ENCODE measurements at places on chromosomes 6 and 20.

- no peak for DNase-seq
These were observed 198.3 kb downstream of the PLCB1 start for GRCh38 chr20:8330319-8330784.

DNA sequence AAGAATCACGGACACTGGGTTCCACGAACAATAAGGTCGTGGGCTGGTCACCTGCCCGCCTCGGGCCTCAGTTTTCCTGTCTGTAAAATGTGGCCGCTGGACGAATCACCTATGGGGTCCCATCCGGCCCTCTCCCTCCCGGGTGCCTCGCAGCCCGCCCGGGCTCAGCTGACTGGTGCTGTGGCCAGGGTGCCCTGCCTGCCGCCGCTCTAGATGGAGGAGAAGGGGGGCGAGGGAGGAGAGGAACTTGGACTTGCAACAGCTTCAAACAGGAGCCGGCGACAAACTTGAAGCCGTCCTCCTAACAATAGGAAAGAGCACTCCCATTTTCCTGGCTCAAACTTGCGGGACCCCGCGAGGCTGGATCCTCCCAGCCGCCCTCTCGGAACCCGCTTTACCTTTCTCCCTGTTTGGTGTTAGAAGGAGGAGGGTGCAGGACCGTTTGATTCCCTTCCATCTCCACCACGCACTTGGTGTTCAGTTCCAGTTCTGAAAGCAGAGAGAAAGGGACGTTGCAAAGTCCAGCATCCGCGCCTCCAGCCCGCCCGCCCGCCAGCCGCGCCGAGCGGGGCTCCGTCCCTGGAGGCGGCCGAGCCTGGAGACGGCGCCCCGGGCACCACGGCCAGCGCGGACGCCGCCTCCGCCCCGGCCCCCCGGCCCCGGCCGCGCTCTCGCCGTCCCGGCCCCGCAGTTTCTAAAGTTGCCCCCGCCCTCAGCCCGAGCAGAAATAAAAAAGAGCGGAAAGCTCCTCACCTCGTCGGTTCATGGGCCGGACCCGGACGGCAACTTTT, 584 bp downstream of the KIF13A start:
- peak; percentile 8 for DNase-seq

GRCh38 chr20:25035921-25036320, 22.0 kb downstream of the ACSS1 start:
- no peak for DNase-seq

- DNase-seq, result no peak
These were observed 255.0 kb upstream of the HTR1E start for GRCh38 chr6:86682297-86682696.

DNA sequence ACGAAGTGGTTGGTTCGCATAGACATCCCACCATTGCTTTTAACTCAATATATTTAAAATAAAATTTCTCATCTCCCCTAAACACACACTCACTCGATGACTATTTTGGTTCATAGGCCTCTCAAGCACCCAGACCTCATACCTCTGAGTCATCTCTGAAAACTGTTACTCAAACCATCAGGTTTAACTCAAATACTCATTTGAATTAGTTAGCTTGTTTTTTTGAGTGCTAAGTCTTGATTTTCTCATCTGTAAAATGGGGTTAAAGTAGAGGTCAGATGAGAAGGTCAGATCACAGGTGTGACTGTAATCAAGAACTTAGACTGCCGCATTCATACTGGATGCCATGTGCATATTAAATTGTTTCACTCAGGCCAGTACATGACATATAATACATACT, 243.9 kb upstream of the TENT5A start:
- no peak for DNase-seq

GRCh38 chr20:54019127-54019526, 51.3 kb downstream of the BCAS1 start:
- no peak for DNase-seq

DNA sequence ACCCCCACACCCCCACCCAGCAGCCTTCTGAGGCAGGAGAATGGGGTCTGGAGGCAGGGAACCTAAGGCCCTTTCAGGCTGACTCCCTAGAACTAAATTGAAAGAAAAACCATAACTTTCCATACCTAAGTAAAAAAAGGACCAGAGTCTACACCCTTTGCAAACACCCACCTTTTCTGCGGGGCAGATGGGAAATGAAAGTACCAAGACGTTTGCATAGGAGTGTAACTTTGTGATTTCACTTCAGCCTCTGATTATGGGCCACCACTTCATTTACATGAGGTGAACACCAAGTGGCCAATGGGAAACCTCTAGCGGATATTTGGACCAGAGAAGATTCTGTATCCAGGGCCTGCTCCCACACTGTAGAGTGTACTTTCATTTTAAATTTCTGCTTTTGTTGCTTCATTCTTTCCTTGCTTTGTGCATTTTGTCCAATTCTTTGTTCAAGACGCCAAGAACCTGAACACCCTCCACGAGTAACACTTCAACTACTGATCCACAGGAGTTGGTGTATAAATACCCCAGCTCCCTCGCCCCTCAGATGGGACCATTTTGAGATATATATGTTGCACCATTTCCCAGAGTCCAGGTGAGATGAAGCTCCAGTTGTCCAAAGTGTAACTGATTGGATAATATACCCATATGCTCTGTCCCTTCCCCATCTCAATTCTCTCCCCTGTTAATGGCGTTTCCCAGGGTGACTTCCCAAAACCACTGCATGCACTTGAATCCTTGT, 18.9 kb upstream of the SRSF6 start:
- DNase-seq, result no peak

GRCh38 chr20:41110930-41111577, 26.3 kb upstream of the PLCG1 start:
- DNase-seq, result no peak

GRCh38 chr6:100924534-100925227, 43.6 kb upstream of the ASCC3 start:
- DNase-seq, result no peak

DNA sequence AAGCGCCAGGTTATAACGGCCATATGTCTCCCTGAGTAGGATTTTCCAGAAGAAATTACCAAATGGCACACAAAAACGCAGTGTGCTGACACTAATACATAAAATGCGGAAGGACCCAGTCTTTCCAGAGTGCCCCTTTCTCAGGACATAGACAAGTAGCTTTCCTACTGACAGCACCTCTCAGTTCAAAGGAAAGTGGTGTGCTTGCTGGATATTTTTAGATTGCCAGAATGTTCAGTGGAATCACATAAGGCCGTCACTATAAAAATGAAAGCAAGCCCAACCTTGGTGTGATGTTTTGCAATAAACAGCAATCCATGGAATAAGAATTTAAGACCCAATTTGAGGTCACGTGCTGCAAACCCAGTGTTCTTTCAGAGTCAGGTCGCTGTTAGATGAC, 135.5 kb upstream of the AGPAT4 start:
- no peak for DNase-seq

DNA sequence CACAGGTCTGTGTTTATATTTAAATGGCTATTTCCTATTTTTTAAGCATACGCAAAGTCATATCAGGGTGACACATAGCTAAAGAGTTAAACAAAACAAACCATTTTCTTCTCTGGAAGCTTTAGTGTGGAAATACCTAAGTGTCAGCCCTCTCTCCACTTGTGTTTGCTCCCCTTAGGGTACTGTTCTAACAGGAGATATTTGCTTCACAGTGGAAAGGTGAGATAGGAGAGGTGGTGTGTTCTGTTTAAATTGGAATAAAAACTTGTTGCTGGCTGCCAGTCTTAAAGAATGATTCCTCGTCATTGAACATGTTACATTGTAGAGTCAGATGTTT, 18.9 kb downstream of the PHACTR2 start:
- DNase-seq, result no peak

GRCh38 chr6:163780994-163781393, 366.5 kb downstream of the QKI start:
- DNase-seq, result no peak

GRCh38 chr6:37010402-37010892, 5.0 kb downstream of the FGD2 start:
- peak; percentile 14 for DNase-seq

GRCh38 chr6:93272896-93273295, 146.5 kb downstream of the EPHA7 start:
- no peak for DNase-seq

- DNase-seq, result no peak
These were observed 27.8 kb downstream of the TNXB start for GRCh38 chr6:32081168-32081990.

Data from NCI-H446 treated with DMSO at 0.1 percent for 48 hours (cell line).